NCI-H187 treated with DMSO at 0.1 percent for 48 hours (cell line): ENCODE measurements at places on chromosomes 13 and 19.

DNA sequence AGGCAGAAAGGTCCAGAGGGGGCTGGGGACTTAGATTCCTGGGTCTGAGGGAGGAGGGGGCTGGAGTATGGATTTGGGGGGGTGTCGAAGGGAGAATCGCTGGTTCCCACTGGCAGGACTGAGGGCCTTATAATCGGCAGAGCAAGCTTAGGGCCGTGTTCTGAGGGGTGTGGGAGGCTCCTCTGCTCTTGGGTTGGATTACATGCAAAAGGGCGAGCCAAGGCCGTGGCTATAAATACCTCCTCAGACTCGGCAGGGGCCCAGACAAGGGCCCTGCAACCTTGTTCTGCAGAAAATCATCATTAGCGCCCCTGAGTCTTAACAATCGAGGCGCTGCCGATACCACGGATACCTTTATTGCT is 707 bp upstream of the MAMSTR start:
- DNase-seq, result no peak

- no peak for DNase-seq
Measured at GRCh38 chr13:62799931-62800436, 1384.3 kb upstream of the PCDH20 start.

DNA sequence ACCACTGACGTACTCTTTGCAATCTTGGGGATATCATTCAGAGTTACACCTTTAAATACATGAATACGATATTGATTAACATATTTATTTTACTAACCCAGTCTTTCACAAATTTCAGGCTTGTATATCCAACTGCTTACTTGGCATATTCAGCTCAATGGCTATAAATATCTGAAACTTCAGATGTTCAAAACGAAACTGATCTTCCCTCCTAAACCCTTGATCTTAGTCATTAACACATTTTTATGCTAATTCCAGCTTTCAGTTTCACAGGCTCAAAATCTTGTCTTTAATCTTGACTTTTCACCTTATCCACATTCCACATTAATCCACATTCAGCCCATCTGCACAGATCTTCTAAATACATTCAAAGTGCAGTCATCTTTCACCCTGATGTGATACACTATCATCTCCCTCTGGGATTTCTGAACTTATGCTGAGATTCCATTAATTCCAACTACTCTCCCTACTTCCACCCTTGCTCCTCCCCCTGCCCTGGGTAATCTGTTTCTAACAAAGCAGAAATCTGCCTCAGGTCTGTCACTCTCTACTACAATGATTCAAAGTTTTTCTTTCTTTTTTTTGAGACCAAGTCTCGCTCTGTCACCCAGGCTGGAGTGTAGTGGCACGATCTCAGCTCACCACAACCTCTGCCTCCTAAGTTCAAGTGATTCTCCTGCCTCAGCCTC is 387.2 kb downstream of the GPC5 start:
- no peak for DNase-seq

DNA sequence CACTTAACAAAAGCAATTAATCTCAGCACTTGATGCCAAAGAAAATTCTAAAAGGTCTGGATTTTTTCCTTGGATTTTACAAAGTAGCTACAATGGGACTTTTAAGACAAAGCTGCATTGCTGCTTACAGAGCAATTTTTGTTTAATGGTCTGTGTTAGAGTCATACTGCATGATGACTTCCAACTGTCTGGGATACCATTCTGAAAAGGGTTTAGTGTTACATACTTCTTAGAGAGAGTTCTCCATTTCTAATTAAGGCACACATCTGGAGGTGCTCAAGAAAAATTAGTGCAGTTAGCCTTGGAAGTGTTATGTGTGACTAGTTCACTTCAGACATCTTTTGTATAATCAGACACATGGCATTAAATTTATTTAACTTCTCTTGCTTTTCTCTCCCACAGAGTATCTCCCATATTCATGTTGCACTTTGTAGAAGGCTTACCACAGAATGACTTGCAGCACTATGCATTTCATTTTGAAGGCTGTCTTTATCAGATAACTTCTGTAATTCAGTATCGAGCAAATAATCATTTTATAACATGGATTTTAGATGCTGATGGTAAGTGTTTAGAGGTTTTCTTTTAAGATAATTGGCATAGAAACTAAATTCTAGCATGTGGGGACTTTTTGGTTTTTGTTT is 35.1 kb downstream of the USPL1 start:
- DNase-seq, result no peak

DNA sequence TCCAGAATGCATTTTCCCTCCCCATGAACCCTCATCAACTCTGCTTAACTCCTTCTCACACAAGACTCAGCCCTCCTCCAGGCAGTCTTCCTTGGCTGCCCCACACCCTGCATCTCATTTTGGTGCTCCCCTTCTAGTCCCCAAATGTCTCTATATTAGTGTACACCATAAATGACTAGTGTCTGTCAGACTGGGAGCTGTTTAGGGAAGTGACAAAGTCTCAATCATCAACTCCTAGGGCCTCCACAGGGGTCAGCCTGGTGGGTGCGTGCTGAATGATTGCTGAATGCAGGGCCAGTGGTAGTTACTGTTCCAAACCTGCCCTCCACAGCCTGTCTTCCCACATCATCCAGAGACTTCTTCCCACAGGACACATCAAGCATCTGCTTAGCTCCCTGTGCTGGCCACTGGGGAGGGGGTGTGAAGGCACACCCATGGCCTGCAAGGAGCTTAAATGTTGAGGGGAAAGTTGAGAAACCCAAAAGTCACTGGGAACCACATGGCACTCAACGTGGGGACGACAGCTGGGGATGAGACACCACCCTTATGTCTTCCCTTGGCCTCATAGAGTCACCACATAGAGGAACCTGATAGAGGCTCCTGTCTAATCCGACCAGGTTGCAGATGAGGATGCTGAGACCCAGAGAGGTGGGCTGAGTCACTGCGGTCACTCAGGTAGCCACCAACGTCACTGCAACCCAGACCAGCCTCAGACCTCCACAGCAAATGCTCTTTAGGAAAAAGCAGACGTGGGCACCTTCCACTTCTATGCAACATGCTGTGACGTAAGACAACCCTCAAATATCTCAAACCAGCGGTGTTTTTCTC is 79.3 kb upstream of the TM9SF2 start:
- no peak for DNase-seq

DNA sequence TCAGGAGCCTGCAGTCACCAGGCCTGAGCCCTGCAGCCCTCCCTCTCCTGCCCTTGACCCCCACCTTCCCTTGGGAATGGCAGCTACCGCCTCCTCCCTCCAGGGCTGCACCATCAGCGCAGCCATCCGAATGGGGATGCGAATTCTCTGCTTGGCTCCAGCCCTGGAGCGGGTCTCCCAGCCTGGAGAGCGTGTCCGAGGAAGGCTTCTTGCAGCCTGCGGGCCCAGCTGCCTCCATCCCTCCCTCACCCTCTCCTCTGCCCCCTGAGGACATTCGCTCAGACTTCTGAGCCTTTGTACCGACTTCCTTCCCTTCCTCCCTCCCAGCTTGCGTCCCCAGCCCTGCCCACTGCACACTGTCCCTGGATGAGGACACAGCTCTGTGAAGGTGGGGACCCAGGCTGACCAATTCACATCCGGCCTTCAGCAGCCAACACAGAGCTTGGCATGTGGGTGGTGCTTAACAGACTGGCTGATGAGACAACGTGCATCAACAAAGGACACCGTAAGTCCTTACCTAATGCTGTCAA is 6.0 kb upstream of the NKPD1 start:
- peak; percentile 37 for DNase-seq

DNA sequence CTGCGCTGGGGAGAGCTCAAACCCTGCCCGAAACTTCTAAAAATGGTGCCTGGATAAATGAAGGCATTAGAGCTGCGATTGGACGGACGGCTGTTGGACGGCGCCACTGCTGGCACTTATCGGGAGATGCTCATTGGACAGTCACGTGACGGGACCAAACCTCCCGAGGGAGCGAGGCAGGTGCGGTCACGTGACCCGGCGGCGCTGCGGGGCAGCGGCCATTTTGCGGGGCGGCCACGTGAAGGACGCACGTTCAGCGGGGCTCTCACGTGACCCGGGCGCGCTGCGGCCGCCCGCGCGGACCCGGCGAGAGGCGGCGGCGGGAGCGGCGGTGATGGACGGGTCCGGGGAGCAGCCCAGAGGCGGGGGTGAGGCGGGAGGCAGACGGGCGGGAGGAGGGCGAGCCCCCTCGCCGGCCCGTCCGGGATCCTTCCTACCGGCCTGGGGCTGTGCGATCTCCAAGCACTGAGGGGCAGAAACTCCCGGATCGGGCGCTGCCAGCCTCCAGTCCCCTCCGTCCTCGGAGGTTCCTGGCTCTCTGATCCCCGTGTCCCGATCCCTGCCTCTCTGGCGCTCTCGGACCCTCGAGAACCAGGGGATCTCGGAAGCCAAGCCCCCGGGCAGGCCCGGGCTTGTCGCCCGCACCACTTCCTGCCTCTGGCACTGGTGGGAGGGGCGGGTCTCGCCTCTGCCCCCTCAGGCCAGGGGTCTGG is at the start of gene BAX:
Gene BAX, plus strand, starts transcription at position 281 of the 713 bp plus-strand sequence. Its CDS starts 54 bp downstream, at position 335.
- DNase-seq, result peak; percentile 89

GRCh38 chr13:41345914-41346589 is 35.0 kb downstream of the NAA16 start:
- DNase-seq, result no peak

DNA sequence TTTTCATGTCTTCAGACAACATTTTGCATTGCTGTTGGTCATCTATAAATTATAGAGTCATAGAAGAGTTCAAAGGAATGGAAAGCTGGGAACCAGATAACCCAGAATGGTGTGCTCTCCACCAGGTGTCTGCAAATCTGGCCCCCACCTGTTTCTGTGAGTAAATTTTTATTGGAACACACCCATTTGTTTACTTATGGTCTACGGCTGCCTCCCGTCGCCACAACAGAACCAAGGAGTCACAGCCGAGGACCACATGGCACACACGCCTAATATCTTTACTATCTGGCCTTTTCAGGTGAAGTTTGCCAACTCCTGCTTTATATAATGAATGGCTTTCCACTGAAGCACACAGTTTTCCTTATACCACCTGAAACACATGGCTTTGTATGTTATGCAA is 58.2 kb downstream of the EFNB2 start:
- DNase-seq, result no peak

DNA sequence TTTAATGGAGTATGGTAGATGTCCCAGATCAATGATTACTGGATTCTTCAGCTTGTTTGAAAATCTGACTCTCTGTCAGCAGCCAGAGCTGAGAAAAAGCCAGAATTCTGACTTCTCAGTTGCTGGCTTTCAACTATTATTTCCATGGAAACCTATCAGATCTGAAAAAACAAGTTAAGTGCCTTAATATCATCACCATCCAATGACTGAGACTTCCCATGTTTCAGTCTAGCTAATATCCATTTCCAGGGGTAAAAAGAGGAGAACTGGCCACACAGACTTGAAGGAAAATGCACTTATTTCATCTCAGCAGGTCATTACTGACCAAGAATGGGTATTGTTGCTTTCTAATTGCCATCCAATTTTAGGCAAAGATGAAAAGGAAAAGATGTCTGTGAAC is 75.2 kb downstream of the TNFSF11 start:
- DNase-seq, result no peak

DNA sequence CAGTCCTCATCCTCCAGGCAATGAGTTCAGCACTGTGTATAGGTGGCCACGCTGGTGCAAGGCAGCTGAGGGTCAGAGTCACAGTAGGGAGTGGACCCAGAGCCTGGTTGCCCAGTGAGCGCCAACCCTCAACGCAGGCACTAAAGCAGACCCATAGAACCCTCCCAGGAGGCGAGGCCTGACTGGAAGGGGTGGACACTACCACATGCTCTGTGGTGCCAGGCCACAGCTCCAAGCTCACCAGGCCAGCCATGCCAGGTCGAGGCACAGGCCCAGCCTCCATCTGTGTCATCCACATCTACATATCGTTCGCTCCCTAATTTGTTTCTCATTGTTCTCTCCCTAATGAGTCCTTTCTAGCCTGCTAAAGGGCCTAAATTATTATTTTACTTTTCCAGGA is 165.8 kb upstream of the GPR12 start:
- no peak for DNase-seq

- DNase-seq, result no peak
Measured at GRCh38 chr19:27966390-27966816, 1246.5 kb downstream of the UQCRFS1 start.

DNA sequence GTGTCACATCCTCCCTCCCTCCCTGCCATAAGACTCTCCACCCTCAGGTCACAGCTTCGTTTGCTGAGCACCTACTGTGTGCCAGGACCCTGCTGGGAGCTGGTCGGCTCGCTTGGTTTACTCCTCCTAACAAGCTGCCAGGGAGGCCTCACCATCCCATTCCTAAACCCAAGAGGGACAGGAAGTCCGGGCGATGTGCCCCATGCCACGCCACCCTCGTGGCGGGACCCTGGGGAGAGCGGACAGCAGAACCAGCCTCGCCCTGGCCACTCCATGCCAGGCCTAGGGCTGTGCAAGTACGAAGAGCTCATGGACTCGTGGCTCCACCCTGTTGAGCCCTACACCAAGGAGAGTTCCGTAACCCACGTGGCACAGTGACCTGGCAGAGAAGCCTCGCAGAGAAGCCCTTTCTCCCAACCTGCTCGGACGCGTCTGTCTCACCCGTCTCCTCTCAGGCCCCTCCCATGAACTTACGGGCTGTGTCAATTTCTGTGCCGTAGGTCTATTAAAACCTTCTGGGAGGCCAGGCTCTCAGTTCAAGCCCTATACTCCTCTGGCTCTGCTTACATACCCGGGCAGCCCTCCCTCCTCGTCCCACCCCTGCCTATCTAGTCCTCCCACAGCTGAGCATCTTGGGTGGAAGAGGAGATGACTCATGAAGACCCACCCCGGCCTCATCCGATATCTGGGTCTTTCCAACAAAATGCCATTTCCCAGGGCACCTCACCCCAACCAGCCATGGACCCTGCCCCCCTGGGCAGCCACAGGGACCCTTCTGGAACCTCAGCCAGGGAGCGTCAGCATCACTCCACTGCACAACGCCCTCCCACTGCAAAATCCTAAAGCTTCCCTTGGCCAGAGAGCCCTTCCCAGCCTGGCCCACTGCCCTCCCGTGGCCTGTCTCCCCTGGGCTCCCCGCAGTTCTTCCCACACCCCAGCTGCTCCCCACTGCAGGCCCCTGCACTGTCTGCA is 2.6 kb downstream of the UBXN6 start:
- no peak for DNase-seq

DNA sequence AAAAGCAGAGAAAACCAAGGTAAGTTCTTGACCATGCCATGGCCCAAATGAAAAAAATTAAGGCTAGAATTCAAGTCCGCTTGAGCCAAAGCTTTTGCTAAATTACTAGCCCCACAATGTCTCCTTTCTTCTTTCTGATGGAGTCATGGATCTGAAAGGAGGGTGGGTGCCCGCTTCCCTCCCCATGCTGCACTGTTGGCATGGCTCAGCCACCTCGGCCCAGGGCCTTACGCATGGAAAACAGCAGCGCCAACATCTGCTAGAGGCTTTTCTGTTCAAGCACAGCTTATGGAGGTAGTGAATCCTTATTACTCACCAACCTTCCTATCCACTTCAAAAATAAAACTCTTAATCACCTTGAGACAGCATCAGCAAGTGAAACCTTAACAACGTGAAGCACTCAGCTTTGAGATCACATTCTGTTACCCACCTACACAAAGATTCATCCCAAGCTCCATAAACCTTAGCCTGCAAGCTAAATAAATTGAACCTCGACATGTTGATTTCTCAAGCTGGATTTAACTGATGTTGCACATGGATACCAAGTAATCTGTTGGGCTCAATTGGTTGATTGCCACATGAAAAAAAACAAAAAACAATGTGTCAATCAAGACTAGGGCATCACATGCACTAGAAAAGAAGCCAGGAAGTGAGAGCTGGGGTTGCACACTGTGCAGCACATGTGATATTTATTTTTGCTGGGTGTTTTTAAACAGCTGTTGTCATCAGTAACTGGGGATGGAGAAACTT is 43.4 kb downstream of the TPT1 start:
- DNase-seq, result no peak
